Memory B cell (primary cell): ENCODE measurements at places on chromosomes 7 and 10.

GRCh38 chr10:4770801-4771553 is 55.0 kb upstream of the AKR1E2 start:
- DNase-seq, result no peak

DNA sequence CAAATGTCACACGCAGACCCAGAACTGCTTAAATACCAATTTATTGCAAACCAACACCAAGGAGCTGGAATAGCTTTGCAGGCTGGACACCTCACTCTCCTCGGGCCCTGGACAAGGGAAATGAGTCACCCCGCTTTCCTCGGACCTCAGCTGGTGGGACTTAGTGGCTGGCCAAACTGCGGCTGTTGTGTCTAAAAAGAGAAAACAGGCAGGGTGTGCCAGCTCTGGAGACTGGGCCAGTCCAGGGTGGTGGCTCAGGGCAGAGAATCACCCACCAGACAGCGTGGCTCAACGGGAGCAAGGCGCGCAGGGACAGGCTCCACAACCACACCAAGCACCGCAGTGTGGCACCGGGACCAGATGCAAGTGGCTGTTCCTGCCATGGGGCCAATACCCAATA is 58.2 kb upstream of the CAMK2B start:
- DNase-seq, result no peak

GRCh38 chr7:148626828-148627227 is 36.3 kb downstream of the C7orf33 start:
- DNase-seq, result no peak

DNA sequence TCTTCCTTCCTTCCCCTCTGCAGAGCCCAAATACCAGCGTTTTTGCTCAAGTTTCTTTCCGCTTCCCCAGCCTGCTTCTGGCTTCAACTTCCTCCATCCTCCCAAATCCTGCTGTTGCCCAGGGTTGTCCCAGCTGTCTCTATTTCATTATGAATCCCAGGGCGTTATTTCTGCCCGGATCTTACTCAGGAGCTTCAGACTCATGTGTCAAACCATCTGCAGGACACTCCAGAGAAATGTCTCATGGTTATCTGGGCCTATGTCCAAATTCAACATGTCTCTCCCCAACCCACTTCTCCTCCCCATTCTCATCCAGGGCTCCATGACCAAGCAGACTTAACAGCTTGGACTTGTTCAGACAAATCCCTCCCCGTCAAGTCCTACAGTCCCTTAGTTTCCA is 15.6 kb downstream of the ARHGAP22 start:
- no peak for DNase-seq
